Uterus (tissue), 4 donors: ENCODE measurements at places on chromosomes 5 and 9.

DNA sequence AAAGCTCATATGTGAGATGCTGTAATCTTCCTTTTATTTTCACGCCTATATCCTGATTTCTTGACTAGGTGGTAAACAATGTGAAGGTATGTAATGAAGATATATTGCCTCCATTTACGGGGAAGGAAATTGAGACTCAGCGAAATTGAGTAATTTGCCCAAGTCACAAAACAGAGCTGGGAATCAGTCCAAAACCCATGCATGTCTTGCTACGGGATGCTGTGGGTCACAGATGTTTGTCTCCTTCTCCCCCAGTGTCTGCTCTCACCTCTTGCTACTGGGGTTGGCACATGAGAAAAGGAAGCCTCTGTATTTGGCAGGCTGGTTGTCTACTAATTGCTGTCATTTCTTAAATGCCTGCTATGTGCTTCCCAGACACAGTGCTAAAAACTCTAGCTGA, 53.7 kb upstream of the TEX48 start:
- no peak for DNase-seq

DNA sequence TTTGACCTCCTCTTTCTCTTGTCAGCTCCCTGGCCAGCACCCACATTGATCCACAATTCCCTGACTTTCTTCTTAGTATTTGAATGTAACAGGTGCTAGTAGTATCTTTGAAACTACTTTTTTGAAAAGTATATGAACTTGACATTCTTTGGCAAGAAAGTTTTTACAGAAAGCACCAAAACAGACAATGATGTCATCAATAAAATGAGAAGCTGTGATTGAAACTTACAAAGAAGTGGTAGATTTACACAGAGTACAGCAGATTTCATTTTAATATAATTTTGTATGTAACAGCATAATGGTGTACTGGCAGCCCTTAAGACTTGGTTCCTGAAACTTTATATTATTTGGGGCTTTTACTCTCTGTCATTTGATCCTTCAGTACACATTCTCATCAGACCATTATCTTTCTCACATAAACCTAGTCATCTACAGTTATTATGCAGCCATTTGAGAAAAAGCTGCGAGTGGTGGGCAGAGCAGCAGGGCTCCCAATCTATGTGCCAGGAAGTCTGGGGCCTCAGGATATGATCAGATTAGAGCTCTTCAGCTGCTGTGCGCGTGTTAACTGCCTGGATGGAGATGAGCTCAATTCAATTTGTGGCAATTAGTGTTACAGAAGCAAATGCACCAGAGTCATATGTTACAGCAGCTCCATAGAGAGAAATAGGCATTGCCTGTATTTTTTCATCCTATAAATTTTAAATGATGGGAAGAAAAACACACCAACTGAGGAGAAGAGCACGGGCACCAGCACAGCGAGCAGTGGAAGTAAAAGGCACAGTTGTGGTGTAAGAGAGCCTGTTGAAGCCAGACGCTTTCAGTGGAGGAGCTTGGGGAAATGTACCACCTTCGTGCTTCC, 126.1 kb downstream of the STARD4 start:
- no peak for DNase-seq

DNA sequence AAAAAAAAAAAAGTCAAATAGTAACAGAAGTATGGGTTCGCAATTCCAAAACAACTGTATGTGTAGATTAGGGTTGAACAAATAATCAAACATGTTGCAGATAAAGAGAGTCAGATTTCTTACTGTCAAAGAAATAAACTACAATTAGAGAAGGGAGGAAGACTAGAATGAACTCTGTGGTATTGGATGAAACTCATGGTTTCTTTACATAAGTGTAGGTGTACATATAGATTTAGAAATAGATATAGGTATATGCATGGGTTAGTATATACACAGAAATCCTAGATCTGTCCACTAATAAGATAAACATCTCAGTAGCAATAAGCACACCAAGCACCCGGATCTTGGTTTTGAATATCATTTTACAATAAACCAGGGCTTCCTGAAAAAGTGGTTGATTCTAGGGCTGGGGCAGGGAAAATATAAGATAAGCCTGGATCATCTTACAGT, 21.3 kb downstream of the DTWD2 start:
- no peak for DNase-seq

- DNase-seq = no peak
Observed at GRCh38 chr5:90575712-90576111, 17.1 kb downstream of the ADGRV1 start.

- DNase-seq = no peak
Observed at GRCh38 chr5:60545551-60545950, 154.4 kb downstream of the DEPDC1B start.

- DNase-seq = no peak
Observed at GRCh38 chr5:150608991-150609390, 31.5 kb upstream of the SYNPO start.

DNA sequence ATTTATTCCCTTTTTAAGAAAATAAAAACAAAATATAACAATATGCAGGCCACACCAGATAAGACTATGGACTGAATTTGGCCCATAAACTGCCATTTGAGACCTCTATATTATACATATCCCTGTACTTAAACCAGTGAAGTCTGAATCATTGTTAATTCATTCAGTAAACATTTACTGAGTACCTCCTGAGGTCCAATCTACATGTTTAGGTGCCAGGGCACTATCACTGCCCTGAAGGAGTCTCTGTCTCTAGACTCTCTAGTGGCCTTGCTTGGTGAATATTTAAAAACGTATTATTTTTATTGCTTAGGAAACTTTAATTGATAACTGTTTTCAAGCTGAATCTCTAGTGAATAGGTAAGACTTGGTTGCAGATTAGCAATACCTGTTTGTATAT, 74.7 kb upstream of the ELL2 start:
- DNase-seq = no peak

DNA sequence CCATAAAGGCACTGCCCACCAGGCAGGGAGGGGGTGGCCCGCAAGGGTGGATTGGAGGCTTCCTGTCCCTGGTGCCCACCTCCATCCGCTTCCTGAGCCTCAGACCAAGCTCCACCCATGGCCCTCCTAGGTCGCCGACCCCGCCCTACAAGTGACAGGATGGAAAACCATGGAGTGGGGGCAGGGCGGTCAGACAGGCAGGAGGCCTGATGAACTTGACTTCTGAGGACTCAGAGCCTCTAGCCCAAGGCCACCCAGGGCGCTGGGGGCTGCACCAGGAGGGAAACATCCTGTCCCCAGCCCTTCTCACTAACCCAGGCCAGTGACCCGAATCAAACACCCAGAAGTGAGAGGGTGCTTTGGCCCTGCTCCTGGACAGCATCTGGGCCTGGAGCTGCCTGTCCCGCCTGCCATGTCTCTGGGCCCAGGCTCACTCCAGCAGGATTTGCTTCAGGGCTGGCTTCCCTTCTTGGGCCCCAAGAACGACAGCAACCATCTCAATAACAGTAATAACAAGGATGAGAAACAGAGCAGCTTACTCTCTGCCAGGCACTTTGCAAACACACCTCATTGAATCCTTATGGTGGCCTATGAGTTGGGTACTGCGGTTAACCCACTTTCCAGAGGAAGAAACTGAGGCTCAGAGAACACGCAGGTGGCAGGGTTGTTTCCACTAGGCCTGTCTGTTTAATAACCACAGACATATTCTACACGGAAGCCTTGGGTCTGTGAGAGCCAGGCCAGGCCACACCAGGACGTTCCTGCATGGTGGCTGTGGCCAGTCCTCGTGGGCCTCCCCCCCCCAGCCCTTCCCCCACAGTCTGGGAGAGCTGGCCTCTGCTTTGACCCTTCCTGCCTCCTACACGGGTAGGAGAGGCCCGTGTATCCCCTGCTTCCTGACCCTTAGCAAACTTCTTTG, 4.4 kb upstream of the ST6GALNAC6 start:
- no peak for DNase-seq

DNA sequence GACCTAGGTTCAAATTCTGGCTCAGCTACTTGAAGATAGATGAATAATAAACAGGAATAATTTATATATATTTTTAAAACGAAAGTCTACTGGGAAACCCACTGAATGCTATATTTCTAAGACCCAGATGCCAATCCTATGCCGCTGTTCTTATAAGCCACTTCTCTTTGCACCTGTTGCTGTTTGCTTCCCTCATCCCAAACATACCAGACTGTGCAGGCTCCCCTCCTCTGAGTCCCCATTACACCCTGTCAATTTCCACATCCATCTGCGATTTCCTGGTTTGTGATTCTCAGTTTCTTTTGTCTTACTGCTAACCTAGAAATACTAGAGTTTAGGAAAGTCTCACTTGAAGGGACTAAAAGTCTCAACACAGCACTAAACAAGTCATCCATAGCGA, 92.8 kb upstream of the CAST start:
- DNase-seq = no peak

GRCh38 chr5:83072966-83073365, 4.2 kb downstream of the TMEM167A start:
- DNase-seq = no peak

GRCh38 chr5:81639556-81639955, 111.3 kb downstream of the SSBP2 start:
- no peak for DNase-seq

GRCh38 chr5:111774525-111774924, 17.5 kb upstream of the NREP start:
- DNase-seq = no peak

DNA sequence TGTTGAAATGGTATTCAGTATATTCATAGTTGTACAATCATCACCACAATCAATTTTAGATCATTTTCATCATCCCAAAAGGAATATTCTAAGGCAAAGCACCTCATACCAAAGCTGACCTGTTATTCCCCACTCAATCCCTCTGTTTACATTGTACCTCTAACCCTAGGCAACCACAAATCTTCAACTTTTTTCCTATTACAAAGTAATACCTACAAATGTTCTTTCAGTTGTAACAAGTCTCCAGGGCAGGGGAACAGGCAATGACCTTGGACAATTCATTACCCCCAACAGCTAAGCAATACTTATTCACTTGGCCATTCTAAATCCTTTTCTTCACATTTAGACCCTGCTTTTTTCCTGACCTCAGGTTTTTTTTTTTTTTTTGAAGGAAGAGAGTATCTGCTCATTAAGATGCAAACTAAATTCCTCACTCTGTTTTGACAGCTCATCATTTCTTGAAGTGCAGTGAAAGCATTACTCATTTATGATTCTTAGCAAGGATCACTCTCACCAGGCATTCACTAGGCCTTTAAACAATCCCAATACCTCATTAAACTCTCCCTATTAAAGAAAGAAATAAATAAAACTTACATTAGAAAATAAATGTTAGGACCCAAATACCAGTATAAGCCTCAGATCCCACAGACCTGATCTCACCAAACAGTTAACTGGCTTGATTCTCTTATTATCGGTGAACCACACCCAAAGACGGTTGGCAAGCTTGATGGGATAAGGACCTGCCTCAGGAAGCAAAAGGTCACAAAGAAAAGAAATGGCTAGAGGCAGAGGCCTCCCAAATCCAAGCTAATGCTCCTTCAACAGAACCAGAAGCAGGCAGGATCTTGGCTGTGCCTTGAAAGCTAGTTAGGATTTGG, 15.3 kb downstream of the MTMR12 start:
- DNase-seq = no peak

- no peak for DNase-seq
Observed at GRCh38 chr5:62263401-62263800, 42.6 kb upstream of the KIF2A start.

GRCh38 chr9:107155244-107155817, 127.7 kb upstream of the RAD23B start:
- no peak for DNase-seq

DNA sequence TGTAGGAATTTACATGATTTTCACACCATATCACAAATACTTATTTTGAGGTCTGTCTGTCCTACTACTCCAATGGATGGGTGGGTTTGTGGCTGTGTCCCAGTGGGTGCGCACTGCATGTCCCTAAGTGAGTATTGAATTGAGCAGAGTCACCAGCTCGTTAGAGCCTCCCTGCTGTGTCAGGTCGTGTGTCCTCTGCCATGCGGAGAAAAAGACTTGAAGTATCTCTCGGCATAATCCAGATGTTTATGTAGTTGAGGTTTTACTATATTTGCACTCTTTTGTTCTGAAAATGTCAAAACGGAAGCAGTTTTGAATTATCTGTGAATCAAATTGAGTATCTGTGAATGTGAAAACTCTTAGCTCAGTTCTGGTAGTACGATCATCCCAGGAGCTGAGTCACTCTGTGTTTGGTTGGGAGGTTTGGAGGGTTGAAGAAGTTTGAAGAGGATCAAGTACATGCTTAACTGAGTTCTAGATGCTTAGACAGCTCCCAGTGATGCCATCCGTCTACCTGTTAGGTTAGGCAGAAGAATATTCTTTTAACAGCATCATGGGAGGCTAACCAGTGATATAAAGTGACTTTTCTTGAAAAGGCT, 194.2 kb downstream of the TENT4A start:
- DNase-seq = no peak

GRCh38 chr5:125394661-125395280, 648.3 kb upstream of the ZNF608 start:
- DNase-seq = no peak

DNA sequence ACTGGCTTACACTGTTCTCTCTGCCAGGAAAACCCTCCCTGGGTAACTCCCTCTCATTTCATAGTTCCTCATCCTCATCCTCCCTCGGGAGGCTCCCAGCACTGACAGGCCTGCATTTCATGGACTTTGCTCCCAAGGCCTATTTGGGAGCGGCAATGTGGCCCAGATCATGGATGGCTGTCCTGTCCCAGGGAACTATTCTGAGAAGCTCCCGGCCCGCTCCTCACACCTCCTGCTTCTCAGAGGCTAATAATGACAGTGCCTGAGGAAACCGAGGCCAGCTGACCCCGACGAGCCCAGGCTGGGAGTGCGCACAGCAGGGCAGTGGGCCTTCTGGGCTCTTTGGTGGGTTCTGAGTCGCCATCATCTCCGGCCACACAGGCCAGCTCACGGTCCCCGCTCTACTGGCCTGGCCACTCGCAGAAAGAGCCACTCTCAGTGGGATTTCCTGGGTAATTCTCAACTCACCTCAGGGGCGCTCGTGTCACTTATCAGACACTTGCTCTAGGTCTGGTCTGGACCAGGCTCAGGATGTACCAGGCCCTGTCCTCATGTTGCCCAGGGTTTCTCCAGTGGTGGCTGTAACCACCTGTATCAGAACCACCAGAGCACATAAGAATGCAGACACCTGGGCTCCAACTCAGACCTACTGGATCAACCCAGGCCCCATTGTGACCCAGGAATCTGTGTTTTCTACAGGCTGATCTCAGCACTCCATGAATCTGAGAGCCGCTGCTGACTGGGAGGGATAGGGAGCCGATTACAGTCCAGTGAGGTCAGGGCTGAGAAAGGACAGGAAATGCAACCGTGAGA, 2.0 kb upstream of the DOLPP1 start:
- no peak for DNase-seq

GRCh38 chr9:111034170-111034897, 3.9 kb downstream of the LPAR1 start:
- no peak for DNase-seq
